ENCODE measurements at places on chromosomes 7 and 10.
A peak's percentile ranks its signal among the peaks of the same experiment; 100 is the strongest.

GRCh38 chr10:88318803-88319202 is 264.3 kb downstream of the RNLS start:
- no peak for ATAC-seq

GRCh38 chr7:98202367-98203195 is 8.7 kb upstream of the BHLHA15 start:
- ATAC-seq = peak; percentile 76

GRCh38 chr10:43124094-43124521 is 14.1 kb upstream of the CSGALNACT2 start:
- no peak for ATAC-seq

DNA sequence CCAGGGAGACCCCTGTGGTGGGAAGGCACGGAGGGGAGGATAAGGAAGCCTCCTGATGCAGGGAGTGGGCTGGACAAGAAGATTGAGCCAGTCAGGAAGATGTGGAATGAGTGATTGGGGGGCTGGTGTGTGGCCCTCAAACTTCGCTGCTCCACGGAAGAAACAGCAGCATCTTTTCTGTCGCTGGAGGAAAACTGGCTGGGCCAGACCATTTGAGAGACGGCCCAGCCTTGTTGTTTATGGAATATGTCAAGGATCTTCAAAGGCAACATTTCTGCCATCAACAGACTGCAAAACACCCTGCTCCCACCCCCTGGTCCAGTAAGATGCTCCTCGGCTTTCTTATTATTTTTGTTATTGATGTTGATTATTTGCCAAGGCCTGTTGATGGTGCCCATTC is 29.4 kb downstream of the PALD1 start:
- no peak for ATAC-seq

Measured in esophagus mucosa (tissue), 1 donor.